Activated gamma-delta T cell (primary cell): ENCODE measurements at places on chromosomes 4 and X.

GRCh38 chr4:40621592-40622512 lies 7.8 kb downstream of the RBM47 start:
- no peak for DNase-seq

- DNase-seq, result no peak
Observed at GRCh38 chr4:80049813-80050534, 23.1 kb downstream of the ANTXR2 start.

- DNase-seq, result no peak
Observed at GRCh38 chrX:119495734-119496726, 27.8 kb downstream of the SLC25A5 start.

DNA sequence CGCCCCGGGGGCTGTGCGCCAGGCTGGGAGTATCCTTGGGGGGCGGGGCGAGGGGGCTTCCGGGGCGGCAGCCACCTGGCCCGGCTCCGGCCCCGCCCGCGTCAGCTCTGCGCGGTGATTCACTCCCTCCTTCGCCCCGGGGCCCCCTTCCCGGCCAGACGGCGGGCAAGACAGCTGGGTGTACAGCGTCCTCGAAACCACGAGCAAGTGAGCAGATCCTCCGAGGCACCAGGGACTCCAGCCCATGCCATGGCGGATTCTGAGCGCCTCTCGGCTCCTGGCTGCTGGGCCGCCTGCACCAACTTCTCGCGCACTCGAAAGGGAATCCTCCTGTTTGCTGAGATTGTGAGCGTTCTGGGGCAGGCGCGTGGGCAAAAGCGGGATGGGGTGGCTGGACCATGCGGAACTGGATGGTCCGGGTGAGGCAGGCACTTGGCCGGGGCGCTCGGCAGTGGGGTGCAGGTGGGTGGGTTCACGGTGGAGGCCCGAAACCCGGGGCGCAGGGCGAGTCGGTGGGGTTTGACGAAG lies at the start of gene PLP2:
TSS of gene PLP2 (plus strand) at position 147 of the 528 bp plus-strand sequence. CDS start at position 250, 103 bp downstream.
- DNase-seq, result peak; percentile 56

DNA sequence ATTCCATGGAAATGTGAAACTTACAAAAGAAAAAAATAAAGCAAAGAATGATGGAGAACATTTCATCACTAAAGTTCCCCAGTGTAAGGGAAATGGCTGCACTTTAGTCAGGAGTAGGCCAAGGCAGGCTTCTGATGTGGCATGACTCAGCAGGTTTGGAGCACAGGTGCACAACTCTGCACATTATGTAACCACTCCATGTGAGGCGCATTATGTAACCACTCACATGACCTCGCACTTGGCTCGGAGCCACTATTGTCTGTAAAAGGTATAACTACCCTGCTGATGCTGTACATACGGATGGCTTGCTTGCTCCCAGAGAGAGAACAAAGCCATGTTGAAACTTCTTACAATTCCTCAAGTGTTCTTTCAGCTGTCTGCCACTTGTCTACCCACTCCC lies 727.6 kb downstream of the TRAM1L1 start:
- DNase-seq, result no peak

GRCh38 chrX:72073633-72074032 lies 58.1 kb downstream of the RTL5 start:
- no peak for DNase-seq

GRCh38 chrX:8914681-8915080 lies 113.5 kb upstream of the FAM9A start:
- DNase-seq, result no peak

DNA sequence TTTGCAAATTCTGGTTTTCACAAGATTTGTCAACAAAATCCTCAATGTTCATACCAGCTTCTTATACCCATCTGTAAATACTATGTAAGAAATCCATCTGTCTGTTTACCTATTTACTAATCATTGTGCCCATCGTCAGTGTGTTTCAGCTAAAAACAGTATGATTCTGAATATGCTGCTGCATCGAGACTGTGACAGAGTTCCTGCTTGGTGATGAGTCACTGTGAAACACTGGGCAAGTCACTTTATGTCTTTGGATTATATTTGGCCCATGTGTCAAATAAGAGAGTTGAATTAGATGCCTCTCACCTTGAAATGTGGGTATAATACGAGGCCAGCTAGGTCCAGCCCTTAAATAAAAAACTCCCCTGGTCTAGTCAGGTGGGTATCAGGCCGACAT lies 79.3 kb downstream of the CBLL2 start:
- no peak for DNase-seq

DNA sequence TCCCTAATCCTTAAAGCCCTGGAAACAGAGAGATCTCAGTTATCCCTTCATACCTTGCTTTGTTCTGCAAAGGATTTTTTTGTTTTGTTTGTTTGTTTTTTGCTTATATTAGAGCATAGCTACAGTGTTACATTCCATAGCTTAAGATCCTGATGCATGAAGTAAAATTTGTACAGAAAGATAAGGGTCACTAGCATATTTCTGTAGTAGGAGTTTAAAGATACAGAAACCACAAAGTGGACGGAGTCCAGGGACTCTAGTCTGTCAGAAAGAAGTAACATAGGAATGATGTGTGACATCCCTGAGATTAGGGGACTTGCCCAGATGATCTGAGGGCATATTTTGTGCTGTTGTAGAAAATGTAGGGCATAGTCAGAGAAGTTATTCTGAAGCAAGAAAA lies 151.9 kb upstream of the PLAC1 start:
- no peak for DNase-seq

- no peak for DNase-seq
Observed at GRCh38 chrX:48813644-48814043, 11.8 kb downstream of the HDAC6 start.
